Liver (tissue), 10 donors: ENCODE measurements at places on chromosomes 4 and X.

DNA sequence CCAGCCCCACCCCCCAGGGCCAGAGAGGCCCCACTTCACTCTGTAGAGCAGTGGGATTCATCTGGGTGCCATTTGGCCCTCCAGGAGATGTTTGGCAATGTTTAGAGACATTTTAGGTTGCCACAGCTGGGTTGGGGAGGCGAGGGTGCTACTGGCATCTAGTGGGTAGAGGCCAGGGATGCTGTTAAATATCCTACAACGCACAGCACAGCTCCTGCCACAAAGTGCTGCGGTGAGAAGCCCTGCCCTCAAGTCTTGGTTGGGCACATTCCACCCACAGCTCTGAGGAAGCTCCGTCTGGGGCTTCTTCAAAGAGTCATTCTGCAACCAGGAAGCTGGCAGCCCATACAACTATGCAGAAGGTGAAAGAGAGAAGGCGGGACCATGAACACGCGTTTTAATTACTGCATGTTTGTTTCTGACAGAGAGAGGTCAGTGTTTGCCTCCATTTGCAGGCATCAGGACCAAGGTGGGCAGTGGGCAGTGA lies 48.1 kb upstream of the FAM9C start:
- no peak for DNase-seq

GRCh38 chrX:113770071-113770470 lies 813.8 kb upstream of the HTR2C start:
- DNase-seq = no peak

GRCh38 chr4:26985873-26986272 lies 125.2 kb downstream of the STIM2 start:
- no peak for DNase-seq

DNA sequence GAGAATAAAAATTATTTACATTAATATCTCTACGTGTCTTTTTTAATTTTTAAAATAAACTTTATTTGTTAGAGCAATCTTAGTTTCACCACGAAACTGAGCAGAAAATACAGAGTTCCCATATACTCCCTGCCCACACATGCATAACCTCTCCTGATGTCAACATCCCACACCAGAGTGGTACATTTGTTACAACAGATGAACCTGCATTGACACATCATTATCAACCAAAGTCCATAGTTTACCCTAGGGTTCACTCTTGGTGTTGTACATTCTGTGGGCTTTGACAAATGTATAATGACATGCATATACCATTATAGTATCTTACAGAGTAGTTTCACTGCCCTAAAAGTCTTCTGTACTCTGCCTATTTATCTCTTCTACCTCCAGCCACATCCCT lies 110.6 kb upstream of the OTUD4 start:
- DNase-seq = no peak

- DNase-seq = no peak
Measured at GRCh38 chrX:154116426-154117211, 19.1 kb upstream of the MECP2 start.

DNA sequence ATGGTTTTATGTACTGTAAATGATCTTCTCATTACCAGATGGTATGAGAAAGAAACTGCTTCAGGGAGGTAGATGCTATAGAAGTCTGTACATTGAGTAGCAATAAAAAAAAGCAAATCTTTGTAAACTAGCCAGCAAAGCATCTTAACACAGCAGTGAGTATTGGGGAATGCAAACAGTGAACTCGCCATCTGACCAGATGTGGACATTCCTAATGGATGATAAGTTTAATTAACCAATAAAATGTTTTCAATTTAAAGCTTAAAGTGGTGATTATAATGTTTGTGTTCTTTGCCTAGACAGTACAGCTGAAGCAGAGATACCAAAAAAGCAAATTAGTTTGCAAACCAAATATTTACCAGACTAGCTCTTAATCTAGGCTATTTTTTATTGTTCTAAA lies 1144.2 kb downstream of the FAT4 start:
- no peak for DNase-seq
